ENCODE measurements at places on chromosomes 2 and 18.
A peak's percentile ranks its signal among the peaks of the same experiment; 100 is the strongest.

GRCh38 chr2:3316456-3317276 is 61.0 kb downstream of the EIPR1 start:
- no peak for DNase-seq

- no peak for DNase-seq
Observed at GRCh38 chr2:59896499-59897245, 656.8 kb downstream of the BCL11A start.

- no peak for DNase-seq
Observed at GRCh38 chr2:45070113-45070652, 60.9 kb upstream of the SIX2 start.

DNA sequence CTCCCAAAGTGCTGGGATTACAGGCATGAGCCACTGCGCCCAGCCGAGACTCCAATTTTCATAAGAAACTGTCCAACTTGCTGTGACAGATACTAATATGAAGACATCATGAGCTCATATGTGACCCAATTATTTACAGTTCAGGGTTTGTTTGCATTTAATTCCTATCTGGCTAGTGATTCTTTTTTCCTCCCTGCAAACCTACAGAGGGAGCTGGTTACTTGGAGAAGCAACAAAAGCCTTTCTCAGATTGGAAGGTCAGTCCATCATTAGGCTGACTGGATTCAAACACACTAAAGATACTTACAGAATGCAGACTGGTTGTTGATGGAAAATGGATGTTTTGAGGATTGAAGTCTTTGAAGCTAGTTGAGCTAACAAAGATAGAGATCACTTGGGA is 176.4 kb downstream of the ANKRD44 start:
- DNase-seq, result no peak

- peak; percentile 86 for DNase-seq
Observed at GRCh38 chr2:84939426-84940087, 31.4 kb upstream of the KCMF1 start.

GRCh38 chr18:2935438-2936192 is 77.3 kb downstream of the LPIN2 start:
- DNase-seq, result no peak

DNA sequence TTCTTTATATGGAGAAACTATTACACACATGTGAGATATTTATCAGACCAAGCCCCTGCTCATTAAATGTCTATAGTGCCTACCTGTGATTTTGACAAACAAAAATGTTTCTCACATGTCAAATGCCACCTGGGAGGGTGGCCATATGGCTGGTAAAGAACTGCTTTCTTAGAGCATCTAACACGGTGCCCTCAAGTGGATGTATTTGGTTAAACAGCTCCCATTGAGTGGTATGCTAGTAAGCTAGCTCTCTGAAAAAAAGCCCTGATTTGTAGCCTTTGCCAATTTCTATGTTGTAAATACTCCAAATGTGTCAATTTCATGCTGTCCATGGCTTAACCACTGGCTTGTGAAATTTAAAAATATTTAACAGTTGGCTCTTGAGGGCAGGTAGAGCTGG is 94.6 kb downstream of the PMAIP1 start:
- DNase-seq, result no peak

- no peak for DNase-seq
Observed at GRCh38 chr2:65856928-65857327, 424.5 kb upstream of the SPRED2 start.

DNA sequence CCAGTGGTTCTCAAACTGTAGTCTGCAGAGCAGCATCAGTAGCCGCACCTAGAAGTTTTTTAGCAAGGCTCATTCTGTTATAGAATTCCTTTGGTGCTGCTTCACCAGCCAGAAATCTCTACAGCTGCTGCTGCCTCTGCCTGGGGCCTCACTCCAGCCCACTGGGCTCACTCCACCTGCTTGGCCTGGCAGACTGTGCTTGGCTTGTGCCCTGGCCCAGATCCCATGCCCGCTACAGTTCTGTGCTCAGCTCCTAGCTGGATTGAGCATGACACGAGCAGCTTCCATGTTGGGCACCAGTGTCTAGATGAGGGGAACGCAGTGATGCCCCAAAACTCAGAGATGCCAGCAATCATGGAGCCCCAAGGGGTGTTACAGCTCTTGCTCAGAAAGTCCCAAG is 22.6 kb downstream of the MAPK4 start:
- DNase-seq, result no peak

DNA sequence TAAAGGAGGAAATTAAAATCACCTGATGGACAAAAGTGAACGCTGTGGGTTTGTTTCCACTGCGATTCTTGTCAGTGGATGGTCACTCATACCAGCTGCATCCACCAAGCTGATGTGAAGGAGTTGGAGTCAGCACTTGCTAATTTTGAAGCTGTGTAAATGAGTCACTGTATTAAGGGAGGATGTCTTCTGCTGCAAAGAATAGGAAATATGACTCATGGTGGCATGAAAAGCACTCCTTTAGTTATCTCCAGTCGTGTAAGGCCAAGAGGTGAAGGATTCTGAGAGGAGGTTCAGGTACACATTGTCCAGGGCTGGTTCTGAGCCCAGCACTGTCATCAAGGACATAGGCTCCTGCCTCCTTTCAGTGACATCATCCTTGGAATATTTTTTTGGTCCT is 71.7 kb upstream of the SKOR2 start:
- no peak for DNase-seq

DNA sequence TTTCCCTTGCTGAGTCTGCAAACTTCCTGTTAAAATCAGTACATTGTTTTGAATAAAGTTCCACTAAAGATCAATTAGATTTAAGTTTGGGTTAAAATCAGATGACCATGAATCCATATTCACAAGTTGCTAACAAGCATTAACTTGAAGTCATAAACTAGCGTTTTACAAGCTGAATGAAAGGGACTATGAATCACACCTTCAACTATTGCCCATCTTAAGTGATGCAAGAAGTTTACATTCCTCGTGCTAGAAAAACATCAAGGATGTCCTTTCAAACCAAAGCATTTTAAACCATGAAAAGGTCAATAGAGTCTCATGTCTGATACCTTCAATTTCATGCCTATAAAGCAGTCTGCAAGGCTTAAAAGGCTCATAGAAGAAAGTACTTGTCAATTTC is 257.2 kb upstream of the SYT4 start:
- DNase-seq, result no peak

- no peak for DNase-seq
Observed at GRCh38 chr2:219296631-219297391, 12.4 kb downstream of the PTPRN start.

Measured in natural killer cell treated with Interleukin-12 subunit alpha and Interleukin-12 subunit beta and Interleukin-15 and Interleukin-18, amount 100 ng/mL, for 72 hours (primary cell).